DMS79 treated with DMSO at 0.1 percent for 48 hours (cell line): ENCODE measurements at places on chromosomes 13 and 19.

DNA sequence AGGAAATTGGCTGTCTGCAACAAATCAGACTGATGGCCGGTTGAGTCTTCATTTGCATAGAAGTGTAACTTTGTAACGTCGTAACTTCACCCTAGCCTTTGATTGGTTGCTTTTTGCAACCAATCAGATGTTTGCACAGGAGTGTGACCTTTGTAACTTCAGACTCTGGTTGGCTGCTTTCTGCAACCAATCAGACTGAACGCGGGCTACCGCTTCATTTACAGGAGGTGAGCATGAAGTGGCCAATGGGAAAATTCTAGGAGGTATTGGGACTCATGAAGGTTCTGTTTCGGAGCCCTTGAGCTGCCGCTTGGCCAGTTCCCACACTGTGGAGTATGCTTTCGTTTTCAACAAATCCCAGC lies 441 bp upstream of the ZNF559 start:
- peak; percentile 88 for DNase-seq

DNA sequence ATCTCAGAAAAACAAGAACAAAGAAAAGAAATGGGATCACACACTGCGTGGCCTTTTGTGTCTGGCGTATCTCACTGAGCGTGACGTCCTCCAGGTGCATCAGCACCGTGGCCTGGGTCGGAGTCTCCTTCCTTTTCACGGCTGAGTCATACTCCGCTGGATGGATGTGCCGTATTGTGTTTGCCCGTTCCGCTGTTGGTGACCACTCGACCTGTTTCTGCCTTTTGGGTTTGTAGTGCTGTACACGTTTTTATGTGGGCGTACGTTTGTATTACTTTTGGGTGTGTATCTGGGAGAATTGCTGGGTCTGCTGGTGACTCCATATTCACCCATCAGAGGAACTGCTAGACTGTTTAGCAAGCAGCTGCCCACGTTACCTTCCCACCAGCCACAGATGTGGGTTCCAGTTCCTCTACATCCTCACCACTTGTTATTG lies 11.4 kb downstream of the ARID3A start:
- DNase-seq, result no peak

- DNase-seq, result peak; percentile 53
These were observed 485 bp upstream of the ZNF845 start for GRCh38 chr19:53333066-53333462.

DNA sequence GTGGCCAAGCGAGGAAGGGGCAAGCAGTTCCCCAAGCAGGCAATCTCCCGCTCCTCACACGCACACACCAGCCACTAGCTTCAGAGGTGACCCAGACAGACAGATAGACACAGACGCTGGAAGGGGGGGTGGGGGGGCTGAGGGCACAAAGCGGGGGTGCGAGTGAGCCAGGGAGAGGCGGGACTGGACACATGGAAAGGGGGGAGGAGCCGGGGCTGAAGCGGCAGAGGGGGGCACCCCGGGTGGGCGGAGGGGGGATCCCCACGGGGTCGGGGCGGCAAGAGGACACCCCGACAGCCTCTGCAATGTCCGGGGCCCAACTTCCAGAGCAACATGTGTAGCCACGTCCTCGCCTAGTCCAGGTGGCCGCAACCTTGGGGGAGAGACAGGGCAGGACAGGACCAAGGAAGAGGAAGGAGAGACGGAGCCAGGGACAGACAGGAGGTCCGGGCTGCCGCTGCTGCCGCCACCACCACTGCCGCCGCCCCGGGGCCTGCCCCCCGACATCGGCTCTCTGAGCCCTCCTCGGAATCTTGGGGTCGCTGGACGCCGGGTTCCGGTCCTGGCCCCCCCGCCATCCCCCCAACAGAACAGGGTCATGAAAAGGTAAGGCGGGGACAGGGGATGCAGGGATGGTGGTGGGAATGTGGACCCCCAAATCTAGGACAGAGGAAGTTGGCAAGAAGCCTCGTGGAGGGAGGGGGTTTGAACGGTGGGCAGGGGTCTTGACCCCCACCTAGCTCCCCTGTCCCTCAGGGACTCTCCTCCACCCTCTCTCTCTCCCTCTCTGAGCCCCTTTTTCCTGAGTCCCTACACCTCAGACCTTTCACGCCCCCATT lies 1.1 kb downstream of the GRIN2D start:
- DNase-seq, result no peak

GRCh38 chr19:17406046-17406886 lies 836 bp upstream of the BST2 start:
- DNase-seq, result no peak

DNA sequence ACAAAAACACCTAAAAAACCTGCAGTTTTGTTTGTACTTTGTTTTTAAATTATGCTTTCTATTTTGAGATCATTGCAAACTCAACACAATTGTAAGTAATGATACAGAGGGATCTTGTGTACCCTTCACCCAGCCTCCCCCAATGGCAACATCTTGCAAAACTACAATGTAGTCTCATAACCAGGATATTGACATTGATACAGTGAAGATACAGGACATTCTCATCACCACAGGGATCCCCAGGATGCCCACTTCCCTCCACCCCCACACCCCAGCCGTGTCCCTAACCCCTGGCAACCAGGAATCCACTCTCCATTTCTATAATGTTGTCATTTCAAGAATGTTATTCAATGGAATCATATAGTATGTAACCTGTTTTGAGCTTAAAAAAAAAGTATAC lies 10.3 kb upstream of the C5AR2 start:
- DNase-seq, result no peak

- no peak for DNase-seq
These were observed 25.3 kb downstream of the HTR2A start for GRCh38 chr13:46871557-46871956.

DNA sequence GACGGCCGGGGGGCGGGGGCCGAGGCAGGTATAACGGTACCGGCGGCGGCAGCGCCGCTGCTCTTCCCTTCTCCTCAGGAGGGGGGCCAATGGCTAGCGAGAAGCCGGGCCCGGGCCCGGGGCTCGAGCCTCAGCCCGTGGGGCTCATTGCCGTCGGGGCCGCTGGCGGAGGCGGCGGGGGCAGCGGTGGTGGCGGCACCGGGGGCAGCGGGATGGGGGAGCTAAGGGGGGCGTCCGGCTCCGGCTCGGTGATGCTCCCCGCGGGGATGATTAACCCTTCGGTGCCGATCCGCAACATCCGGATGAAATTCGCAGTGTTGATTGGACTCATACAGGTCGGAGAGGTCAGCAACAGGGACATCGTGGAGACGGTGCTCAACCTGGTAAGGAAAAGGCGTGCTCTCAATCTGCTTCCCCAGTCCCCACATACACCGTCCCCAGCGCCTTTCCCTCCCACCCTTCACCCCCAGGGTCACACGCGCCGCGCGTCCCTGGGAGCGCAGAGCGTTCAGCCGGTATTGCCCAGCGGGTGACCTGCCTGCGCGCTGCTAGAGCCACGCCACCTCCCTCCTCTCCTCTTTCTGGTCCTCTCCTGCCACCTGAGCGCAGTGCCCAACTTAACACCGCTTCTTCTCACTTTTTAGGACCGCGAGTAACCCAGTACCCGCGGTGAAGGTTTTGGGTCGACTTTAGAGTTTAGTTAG lies 814 bp downstream of the NBEA start:
- peak; percentile 41 for DNase-seq

GRCh38 chr13:44435919-44436510 lies 62.4 kb downstream of the SERP2 start:
- DNase-seq, result peak; percentile 30

DNA sequence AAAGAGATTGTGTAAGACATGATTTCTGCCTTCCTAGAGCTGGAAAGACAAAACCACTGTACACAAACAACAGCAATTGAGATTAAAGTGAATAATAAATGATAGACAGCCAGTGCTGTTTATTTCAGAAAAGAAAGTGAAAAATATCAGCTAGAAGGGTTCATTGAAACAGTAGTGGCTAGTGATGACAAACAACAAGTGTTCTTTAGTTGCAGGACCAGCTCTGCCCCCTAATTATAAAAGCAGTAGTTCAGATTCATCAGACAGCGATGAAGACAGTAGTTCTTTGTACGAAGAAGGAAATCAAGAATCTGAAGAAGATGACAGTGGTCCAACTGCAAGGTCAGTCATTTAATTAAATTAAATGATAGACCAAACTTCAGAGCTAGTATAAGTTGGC lies 14.8 kb downstream of the GPALPP1 start:
- no peak for DNase-seq

DNA sequence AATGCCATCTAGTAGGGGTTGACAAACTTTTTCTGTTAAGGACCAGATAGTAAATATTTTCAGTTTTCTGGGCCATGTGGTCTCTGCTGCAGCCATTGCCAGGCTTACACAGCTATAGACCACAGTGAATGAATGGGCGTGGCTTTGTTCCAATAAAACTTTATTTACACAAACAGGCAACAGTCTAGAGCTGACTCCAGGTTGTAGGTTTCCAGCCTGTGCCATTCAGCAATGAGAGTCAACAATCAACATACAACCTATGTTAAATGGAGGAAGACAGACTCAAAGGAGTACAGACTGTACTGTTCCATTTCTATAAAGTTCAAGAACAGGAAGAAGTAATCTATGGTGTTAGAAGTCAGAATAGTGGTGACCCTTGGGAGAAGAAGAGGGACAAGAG lies 15.2 kb upstream of the IZUMO2 start:
- no peak for DNase-seq

DNA sequence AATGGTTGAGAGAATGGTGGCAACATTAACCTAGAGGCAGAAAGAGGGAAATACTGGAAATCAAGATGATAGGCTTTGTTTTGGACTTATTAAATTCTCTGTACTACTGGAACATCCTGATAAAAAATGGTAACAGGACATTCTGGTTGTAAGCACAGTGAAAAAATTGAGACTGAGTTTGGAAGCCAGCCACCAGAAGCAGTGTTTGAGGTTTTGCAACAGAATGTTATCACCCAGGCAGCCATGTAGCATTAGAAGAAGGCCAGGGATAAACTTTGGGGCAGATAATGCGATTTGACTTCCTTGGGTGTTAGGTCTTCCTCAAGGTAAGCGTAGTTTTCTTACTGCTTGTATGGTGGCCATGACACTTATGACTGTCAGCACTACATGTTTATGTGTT lies 307.4 kb downstream of the ATP8A2 start:
- no peak for DNase-seq

GRCh38 chr13:99969919-99970650 lies 1.5 kb downstream of the ZIC5 start:
- DNase-seq, result peak; percentile 64

- peak; percentile 72 for DNase-seq
These were observed 15.7 kb downstream of the PLIN3 start for GRCh38 chr19:4851551-4852290.

DNA sequence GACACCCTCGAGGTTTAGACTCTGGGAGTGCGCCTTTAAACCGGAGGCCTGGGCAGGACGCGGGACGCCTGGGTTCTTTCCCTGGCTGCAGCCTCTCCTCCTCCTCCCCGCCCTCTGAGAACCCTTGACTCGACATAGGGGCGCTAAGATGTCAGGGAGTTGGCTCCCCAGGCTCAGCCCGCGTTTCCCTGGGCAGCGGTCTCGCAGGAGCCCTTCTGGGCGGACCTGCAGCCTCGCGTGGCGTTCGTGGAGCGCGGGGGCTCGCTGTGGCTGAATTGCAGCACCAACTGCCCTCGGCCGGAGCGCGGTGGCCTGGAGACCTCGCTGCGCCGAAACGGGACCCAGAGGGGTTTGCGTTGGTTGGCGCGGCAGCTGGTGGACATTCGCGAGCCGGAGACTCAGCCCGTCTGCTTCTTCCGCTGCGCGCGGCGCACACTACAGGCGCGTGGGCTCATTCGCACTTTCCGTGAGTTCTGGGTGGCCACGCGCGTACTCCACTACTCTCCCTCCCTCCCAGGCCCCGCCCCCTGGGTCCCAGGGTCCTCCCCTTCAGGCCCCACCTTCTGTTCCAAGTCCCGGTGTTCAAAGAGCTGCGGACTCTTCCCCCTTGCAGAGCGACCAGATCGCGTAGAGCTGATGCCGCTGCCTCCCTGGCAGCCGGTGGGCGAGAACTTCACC lies 1.3 kb downstream of the ICAM5 start:
- DNase-seq, result peak; percentile 32

DNA sequence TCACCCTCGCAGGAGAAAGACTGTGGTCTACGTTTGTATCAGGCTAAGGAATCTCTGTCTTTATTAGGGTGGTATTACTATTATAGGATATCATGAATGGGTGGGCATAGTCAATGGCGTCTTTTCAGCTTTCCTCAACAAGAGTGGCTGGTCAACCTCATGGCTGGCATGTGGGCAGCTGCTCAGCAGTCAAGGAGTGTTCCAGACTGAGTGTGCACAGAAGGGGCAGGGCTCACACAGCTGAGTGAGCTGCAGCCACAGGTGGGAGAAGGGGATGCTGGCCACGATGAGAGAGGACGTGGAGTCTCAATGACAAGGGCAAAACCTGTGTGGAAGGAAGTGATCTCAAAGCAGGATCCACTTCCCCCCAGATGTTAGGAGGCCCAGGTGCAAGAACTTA lies 54.7 kb downstream of the SLC7A1 start:
- DNase-seq, result no peak

- no peak for DNase-seq
These were observed 16.1 kb downstream of the CARD8 start for GRCh38 chr19:48239582-48240141.

DNA sequence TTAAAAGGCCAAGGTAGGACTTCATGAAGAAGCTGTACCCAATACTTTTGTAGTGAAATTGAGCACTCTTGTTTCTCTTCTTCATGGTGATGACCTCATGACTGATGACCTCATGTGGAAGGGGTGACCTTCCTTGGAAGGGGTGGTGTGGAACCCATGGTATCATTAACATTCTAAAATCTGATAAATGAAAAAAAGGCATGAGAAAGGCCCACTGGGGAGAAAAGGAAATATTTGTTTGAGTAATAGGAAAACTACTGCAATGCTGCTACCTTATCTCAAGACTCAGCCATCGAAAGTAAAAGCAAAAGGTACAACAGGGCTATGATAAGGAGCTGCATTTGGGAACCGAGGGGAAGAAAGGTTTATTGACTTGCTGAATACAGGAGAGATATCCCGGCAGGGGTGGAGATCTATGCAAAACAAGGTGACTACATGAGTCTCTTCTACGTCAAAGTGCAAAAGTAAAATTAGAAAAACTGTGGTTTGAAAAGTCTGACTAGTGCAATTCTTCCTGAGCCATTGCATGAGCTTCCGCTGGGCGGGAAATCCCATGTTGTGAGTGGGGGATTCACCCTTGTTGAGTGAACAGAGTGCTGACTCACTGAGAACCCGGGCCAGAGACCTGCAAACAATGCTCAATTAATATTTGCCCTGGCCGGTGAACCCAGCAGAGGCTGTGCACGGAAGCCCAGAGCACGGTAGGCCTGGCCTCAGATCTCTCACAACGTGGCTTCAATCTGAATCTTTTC lies 138.9 kb upstream of the RFC3 start:
- DNase-seq, result no peak

GRCh38 chr13:52036037-52036436 lies 11.5 kb downstream of the UTP14C start:
- no peak for DNase-seq
